Progenitor cell of endocrine pancreas (in vitro differentiated cells): ENCODE measurements at places on chromosomes 12 and 14. TPM values are rescaled to one million over a fixed set of nuclear protein-coding genes. Genes with fewer than 3 reads are reported as not detected.

GRCh38 chr12:62783881-62784280 is 151.1 kb downstream of the PPM1H start:
- no peak for DNase-seq

DNA sequence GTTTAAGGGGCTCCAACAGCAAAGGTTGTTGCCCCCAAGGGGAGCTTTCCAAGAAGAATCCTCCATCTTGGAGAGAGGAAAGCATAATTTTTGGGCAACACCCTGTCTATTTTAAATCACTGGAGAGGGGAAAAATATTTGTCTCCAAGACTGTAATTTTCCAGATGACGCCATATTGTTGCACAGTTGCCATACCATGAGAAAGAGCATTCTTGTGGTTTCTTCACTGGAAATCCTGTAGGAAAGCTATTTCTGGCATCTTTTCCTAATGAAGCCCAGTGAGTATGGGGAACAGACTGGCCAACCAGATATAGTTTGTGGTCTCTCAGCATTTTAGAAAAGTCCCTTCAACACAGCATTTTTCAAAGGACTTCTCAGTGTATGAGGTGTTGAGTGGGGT is 88.1 kb upstream of the MANSC4 start:
- no peak for DNase-seq

- DNase-seq, result no peak
Observed at GRCh38 chr12:11862798-11863197, 207.9 kb upstream of the BCL2L14 start.

GLS2 gene
- 3.1 and 3.8 TPM in 2 replicates for total RNA-seq

GRCh38 chr14:79044894-79045624 is 874.9 kb downstream of the NRXN3 start:
- DNase-seq, result no peak
